ENCODE measurements at places on chromosomes 2 and 18. TPM values are rescaled to one million over a fixed set of nuclear protein-coding genes. Genes with fewer than 3 reads are reported as not detected.

DNA sequence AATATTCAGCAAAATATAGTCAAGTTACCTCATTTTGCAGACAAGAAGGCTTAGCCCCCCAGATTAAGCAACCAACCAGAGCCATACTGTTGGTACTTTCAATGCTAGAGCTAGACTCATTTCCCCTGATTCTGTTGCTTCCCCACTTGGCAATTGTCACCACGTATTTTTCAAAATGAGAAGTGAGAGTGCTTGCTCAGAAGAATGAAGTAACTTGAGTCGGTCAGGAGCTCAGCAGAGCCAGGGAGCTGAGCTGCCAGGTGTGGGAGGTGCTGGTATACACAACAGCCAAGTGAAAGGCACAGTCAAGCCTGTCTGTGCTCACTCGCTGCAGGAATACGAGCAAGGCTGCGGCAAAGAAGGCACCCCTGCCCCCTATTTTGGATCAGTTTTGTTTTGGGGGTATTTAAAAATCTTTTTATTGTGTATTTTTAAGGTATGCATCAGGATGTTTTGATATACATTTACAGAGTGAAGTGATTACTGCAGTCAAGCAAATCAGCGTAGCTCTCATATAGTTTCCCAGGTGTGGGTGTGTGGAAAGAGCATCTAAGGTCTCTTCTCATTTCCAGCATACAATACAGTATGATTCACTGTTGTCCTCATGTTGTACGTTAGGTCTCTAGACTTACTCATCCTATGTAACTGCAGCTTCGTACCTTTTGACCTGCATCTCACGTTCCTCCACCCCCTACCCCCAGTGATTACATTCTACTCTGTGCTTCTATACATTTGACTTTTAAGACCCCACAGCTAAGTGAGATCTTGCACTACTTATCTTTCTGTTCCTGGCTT, 62.4 kb downstream of the MRPS9 start:
- no peak for DNase-seq

DNA sequence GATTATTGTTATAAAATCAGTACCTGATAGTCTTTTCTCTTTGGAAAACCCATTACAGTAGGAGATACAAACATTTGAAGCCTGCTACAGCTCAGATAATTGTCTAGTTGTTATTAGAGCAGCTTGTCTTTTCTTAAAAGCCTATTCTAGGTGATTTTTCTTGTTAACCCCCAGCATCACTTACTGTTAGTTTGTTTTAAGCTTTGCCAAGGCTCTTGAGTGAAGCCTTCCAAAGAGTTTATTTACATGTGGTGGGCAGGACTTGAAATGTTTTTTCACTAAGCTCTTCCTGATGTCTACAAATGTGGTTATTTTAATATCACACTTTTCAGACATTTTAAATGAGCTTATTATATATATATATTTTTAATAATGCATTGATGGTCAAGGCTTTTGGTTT, 791.3 kb downstream of the PLCL1 start:
- no peak overlapping the region for H3K4me3 ChIP-seq
- DNase-seq: no peak
- H3K27me3 ChIP-seq: no peaks in the 10 kb centered on the region
- H3K4me1 ChIP-seq: no peaks in the 10 kb centered on the region
- no peaks in the 10 kb centered on the region for H3K36me3 ChIP-seq

The RGPD3 gene
- 0.31 TPM for total RNA-seq

The CHRNG gene
- total RNA-seq: not detected

The DSG1 gene
- not detected for total RNA-seq

Measured in activated CD8-positive, alpha-beta T cell treated with anti-CD3 and anti-CD28 coated beads, Interleukin-2, amount 10 ng/mL, durations not matched to agents 7 days and 5 days (primary cell).